ENCODE measurements at places on chromosomes 1 and 21.

GRCh38 chr1:169271098-169271497 is 96.5 kb downstream of the NME7 start:
- DNase-seq = no peak

GRCh38 chr1:22229379-22229778 is 86.5 kb upstream of the WNT4 start:
- DNase-seq = no peak

GRCh38 chr1:16349847-16350406 is 2.4 kb downstream of the FBXO42 start:
- no peak for DNase-seq

DNA sequence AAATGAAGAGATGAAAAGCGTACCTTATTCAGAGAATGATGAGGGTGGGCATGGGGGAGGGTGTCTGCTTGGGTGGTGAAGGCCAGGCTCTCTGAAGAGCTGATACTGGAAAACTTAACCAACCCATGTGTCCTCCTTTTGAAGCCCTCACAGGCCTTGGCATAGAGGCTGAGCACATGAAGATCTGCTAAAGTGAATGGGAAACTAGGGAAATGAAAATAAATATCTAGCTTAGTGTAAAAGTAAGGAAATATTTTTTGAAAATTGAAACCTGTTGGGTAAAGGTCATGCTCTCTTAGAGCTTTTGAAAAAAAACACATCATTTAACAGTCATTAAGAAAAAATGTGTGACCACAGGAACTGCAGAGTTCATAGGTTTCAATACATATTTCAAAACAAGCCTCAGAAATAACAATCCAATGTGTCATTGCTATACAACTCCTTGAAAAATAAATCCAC is 40.5 kb upstream of the RALGPS2 start:
- no peak for DNase-seq

DNA sequence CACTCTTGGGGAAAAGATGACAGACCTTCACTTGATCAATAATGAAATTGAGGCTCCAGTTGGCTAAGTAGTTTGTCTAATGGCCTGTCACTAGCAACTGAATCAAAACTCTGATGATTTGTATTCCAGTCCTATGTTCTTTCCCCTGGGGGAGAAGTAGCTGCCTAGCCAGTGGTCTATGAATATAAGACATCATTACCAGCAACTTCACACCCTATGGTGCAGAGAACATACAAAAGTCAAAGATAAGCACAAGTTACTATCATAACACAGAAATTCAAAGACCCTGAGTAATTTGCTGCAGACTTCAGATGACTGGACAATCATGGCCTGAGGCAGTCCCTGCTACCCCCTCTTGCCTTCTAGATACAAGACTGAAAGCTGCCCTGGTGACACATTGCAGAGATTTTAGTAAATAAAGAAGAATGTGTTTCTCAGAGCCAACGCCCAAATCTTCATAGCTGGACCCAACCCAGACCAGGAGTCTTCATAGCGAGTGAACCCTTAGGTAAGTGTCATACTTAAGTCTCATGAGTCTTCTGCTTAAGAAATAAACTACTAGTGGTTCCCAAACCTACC is 993 bp downstream of the PDZK1 start:
- no peak for DNase-seq

Measured in right kidney (tissue), 9 donors.